ENCODE measurements at places on chromosomes 16 and 17. TPM values are rescaled to one million over a fixed set of nuclear protein-coding genes. Genes with fewer than 3 reads are reported as not detected.

DNA sequence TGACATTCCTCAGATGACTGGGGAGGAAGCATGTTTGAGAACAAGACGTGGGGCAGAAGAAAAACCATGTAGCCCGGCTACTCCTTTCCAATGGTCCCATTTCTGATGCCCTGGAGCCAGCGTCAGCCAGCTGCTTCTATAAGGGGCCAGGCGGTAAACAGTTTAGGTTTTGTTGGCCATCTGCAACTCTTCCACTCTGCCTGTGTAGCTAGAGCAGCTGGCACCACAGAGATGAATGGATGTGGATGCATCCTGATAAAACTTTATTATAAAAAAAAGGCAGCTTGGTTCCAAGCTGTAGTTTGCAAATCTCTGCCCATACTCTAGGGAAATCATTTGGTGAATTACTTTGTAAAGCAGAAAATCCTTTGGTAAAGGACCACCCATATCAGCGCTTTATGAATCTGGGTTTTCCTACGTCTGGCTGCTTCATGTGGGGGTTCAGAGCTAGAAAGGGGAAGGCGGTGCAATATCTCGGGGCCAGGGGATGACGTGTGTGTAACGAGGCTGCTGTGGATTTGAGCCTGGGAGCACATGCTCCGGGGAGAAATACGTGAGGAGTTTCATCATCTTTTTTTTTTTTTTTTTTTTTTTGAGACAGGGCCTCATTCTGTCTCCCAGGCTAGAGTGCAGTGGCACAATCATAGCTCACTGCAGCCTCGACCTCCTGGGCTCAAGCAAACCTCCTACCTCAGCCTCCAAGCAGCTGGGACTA is 3.4 kb upstream of the SRL start:
- no peak for DNase-seq

- no peak for DNase-seq
These were observed 678 bp downstream of the CDR2L start for GRCh38 chr17:74987909-74988711.

Gene CCDC200
- not detected for total RNA-seq

Gene SULT1A3
- total RNA-seq: 19.4 TPM

- DNase-seq: no peak
These were observed 622.1 kb upstream of the CDH5 start for GRCh38 chr16:65744401-65744800.

GRCh38 chr17:82494236-82495055 is 25.1 kb upstream of the FOXK2 start:
- peak; percentile 52 for DNase-seq

Gene PYCARD
- 32.2 TPM for total RNA-seq

- DNase-seq: no peak
These were observed 9.8 kb upstream of the TMEM204 start for GRCh38 chr16:1523581-1524245.

Gene ABI3
- total RNA-seq: 26.2 TPM

Measured in glomerular endothelial cell (primary cell).